Jurkat, Clone E6-1 (cell line): ENCODE measurements at places on chromosomes 4 and X.

GRCh38 chrX:150088766-150089518, 150.7 kb upstream of the EOLA2 start:
- no peak for DNase-seq

- no peak for DNase-seq
Observed at GRCh38 chrX:116526010-116526409, 63.2 kb upstream of the CT83 start.

GRCh38 chr4:11430536-11430935, 1.8 kb upstream of the HS3ST1 start:
- DNase-seq, result no peak

DNA sequence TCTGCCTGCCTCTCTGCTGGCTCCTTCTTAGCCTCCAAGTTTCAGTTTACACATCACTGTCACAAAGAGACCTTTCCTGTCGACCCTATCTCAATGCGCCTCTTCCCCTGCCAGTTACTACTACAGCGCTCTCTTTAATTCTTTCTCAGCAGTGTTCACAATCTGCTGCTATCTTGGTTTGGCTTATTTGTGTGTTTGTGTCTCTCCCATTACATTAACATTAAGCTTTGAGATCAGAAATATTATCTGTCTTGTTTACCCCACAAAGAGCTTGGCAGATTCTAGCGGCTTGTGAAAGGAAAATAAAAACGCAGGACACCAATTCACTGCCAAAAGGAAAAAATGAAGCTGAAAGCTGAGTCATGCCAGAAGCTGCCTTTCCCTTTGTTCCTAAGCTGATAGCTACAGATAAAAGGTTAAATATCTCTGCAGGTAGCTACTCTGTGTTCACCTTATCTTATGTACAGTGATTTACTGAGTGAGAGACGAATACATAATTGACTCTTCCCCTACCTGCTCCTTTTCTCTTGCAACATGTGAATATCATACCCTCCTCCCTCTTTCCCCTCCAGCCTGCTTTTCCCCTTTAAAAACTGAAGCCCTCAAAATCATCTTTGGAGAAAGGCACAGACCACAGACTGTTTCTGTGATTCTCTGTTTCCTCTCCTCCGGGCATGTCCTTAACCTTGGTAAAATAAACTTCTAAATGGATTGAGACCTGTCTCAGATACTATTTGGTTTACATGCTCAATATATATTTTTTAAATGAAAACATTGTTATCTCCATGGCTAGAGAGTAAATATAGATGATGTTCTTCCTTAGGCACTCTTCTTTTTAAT, 19.3 kb upstream of the SLC9A7 start:
- no peak for DNase-seq

DNA sequence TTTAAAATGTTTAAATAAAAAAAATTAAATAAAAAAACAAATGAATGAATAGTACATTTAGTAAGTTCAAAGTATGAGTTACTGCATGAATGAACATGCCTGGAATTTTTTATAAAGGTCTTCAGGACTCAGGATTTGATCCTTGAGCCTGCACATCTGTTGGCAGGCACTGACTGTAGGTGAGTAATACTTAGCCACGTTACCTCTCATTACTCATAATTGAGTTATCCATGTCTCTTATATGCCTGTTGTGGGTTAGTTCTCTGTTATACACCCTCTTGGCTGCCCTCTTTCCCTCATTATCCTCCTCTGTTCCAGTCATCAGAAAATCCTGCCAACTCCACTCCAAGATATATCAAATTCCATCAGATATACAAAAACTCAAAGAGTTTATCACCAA, 276.0 kb downstream of the FBXW7 start:
- no peak for DNase-seq

DNA sequence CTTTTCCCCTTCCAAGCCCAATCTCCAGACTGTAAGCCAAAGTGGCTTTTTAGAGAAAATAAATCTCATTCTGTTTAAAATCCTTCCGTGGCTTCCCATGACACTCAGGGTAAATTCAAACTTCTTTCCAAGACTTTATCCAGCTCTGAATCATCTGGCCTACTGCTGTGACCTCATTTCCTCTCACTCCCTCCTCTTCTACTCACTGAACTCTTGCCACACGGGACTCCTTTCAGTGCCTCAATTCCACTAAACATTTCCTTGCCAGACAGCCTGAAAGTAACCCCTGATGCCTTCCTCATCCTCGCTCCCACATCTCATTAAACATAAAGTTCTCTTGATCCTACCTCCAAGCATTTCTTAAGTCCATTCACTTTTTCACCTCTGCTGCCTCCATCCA, 27.8 kb upstream of the RNF128 start:
- DNase-seq, result no peak

GRCh38 chrX:56728321-56728720, 722 bp upstream of the NBDY start:
- no peak for DNase-seq
